ENCODE measurements at places on chromosomes 11 and 22.

DNA sequence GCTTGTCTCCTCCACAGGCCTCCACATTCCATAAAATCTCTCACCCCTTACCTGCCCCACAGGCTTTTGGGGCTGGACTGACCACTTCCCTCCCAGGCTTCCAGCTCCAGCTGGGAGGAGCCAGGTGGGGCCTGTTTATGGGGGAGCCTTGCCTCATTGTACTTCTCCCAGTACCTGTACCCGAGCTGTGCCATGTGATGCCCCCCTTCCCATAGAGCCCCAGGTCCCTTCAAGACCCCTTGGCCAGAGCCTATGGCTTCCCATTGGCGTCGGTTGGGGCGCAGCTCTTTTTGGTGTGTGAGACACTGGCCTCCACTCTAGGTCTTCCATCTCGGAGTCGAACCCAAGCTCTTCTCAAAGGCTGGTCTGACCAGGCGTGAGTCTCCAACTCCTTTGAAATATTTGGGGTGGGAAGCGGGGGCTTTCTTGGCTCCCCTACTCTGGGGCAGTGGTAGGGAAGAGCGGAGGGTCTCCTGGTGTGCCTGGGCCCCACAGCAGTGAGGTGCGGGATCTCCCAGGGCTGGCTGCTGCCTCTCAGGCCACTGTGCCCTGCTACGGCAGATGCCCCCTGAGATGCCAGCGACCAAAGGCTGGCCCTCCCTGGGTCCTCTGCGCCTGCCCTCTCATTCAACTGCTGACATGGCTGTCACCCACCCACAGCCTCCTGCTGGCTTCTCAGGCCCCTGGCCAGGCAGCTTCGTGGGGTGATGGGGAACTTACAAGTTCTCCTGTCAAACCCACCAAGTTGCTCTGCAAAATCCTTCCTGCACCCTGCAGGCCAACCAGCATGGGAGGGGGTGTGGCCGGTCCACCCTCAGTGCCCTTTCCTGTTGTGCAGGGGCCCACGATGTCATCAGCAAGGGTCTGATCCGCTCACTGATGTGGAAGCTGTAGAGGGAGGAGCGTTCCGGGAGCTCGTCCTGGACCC lies 25.7 kb downstream of the DRICH1 start:
- DNase-seq, result no peak

DNA sequence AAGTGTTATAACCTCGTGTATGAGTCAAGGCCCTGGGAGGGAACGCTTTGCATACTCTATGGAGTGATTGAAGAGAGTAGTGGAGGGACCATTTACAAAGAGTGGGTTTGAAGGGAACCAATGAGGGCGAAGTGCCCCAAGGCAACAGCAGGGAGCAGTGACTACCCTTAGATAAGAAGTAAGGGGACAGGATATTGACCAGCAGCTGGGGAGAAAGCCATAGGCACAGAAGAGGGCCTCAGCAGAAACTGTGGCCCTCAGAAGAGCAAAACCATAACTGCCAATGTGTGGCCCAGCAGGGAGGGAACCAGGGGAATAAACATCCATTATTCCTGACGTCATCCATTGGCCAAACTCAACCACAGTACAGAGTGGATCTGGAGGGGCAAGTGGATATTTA lies 24.7 kb downstream of the PARVA start:
- no peak for DNase-seq

- DNase-seq, result no peak
Measured at GRCh38 chr11:788953-789940, 643 bp downstream of the CEND1 start.

- no peak for DNase-seq
Measured at GRCh38 chr11:2290351-2290841, 11.3 kb downstream of the C11orf21 start.

GRCh38 chr11:88312628-88313027 lies 24.9 kb downstream of the CTSC start:
- no peak for DNase-seq

DNA sequence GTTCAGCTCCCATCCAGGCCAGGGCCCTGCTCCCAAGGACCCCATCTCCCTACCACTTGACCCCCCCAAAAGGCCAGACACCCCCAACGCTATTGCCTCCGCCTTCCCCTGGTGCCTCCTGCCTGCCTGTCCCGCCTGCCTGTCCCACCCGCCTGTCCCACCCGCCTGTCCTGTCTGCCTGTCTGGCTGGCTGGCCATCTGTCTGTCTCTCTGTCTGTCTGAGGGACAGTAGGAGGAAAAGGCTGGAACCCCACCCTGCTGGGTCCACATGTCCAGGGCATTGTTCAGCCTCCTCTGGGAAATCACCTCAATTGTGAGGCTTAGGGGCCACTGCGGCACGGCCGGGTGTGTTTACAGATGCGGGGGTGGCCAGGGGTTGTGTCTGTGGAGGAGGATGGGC lies 25.3 kb upstream of the CBX7 start:
- DNase-seq, result no peak

DNA sequence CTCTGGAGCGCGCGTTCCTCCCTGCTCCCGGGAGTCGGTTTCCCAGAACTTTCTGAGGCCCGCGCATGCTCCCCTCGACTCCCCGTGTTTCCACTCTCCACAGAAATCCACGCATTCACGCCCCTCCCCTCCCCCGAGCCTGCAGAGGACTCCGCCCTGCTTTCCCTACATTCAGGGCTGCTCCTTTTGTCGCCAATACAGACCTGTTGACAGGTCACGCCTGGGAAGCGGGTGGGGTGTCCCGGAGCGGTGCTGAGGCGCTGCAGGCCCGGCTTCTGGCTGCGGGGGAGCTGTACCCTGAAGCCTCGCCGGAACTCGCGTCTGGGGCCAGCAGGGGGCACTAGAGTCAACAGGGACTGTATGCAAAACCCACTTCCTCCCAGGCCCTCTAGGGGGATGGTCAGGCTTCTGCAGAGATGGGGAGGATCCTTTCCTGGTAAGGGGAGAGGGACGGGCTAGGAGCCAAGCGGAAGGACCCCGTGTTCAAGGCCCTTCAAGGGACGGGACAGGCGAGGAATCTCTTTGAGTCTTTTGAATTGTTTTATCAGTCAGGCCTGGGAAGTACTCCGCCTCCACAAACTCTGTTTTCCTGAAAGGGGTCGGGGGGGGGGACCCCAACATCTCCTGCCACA lies at the start of gene PRAME:
Gene PRAME (minus strand): TSS at position 294 of the 632 bp plus-strand sequence. CDS start 2,433 bp downstream, outside the sequence.
- no peak for DNase-seq

GRCh38 chr11:75768909-75769771 lies 562 bp downstream of the DGAT2 start:
- DNase-seq, result no peak

- no peak for DNase-seq
Measured at GRCh38 chr11:103534959-103535358, 425.7 kb downstream of the DYNC2H1 start.

DNA sequence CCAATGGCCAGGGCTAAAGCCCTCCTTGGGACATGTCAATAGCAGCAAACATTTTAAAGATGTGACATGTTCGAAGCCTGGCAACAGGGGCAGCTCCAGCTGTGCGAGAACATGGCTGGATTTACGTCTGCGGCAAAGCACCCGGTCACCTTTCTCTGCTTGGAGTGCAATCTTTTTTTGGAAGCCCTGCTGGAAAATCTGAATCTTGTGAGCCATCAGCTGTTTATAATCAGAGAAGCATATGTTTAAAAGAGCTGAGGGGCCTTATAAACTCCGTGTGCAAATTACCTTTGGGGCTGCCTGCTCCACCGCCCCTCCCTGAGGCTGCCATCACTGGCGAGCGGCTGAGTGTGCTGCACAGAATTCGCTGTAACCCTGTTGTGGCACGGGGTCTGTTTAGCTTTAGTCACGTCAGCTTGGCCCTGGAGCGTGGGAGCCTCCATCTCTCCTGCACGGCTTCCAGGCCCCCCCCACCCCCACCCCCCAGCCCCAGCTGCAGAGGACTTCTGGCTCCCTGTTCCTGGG lies 9.0 kb upstream of the KCNQ1OT1 start:
- DNase-seq, result no peak

- no peak for DNase-seq
Measured at GRCh38 chr11:80727315-80727714, 1286.5 kb upstream of the TENM4 start.

DNA sequence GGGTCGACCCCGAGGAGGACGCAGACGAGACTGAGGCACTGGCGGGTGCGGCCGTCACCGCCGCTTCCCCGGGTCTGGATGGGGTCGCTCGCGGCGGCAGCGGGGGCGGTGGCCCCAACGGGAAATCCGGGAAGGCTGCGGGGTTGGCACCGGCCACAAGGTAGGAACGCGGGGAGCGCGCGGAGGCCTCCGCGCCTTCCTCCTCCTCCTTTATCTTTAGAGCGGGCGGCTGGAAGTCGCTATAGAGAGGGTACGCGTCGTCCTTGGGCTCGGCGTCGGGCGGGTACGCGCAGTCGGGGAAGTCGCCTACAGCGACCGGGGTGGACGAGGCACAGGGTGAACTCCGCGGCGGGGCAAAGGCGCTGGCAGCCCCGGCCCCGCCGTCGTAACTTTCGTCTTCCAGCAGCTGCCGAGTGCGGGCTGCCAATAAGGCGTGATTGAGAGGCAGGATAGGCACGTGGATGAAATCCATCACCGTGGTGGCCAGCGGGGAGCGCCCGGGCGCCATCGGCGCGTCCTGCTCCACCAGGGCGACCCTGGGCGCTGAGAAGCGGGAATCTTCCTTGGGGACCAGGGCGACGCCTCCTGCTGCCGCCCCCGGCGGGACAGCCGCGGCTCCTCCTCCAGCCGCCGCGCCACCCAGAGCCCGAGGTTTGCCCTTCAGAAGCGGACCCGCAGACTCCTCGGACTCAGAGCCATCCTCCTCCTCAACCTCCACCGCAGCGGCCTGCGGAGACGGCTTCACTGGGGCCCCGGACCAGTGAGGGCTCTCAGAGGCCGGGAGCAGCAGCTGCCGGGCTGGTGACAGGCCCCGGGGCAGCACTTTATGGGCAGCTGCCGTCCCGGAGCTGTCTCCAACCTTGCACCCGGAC lies 1.7 kb downstream of the PGR start:
- DNase-seq, result no peak

DNA sequence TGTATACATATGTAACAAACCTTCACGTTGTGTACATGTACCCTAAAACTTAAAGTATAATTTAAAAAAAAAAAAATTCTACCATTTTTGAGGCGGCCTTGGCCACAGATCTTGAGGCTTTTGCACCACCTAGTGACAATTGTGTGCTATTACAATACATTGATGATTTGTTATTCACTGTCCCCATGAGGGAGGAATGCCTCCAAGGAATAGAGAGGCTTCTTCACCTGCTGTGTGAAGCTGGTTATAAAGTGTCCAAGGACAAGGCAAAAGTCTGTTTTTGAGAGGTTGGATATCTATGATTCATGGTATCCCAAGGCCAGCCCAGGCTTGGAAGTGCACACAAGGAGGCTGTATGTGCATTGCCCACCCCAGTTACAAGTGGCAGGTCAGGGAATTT lies 30.7 kb downstream of the SLC22A25 start:
- no peak for DNase-seq

GRCh38 chr22:23089010-23089409 lies 18.7 kb downstream of the GNAZ start:
- no peak for DNase-seq

GRCh38 chr11:124085583-124085982 lies 29.7 kb upstream of the VWA5A start:
- no peak for DNase-seq

GRCh38 chr11:111327908-111328624 lies 29.7 kb downstream of the POU2AF3 start:
- DNase-seq, result no peak

- no peak for DNase-seq
Measured at GRCh38 chr11:68135161-68135560, 14.0 kb upstream of the CHKA start.

DNA sequence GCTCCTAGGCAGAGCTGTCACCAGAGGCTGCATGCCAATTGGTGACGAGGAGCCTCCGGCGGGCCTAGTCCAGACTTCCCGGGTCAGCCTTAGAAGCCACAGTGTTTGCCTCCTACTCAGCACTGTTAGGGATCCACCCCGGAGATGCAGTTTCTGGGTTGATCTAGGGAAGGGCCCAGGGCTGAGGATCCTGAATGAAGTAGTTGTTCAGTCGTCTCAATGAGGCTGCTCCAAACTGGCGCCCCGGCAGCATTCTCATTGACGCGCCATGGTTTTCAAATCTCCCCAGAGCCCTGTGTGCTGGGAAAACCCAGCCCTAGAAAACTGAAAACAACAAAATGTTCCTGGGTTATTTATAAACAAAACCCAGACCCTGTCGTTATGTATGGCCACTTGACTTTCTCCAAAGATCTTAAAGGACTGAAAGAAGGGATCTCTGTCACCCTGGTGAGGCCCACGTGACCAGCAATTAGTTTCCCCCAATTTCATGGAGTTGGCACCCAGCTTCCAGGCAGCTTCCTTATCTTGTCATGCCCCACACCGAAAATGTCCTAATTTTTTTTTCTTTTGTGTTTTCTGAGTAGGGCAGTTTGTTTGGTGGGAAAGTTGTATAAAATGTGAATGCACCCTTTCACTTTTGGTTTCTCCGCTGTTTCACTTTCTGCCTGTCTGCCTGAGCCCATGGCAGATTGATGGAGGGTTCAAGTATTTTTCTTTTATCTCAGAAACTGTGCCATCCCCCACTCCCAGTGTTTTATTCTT lies 2.0 kb upstream of the EHD1 start:
- DNase-seq, result no peak

GRCh38 chr11:130042093-130042591 lies 27.6 kb upstream of the APLP2 start:
- DNase-seq, result peak; percentile 85

GRCh38 chr11:12653729-12654128 lies 20.5 kb upstream of the TEAD1 start:
- no peak for DNase-seq

DNA sequence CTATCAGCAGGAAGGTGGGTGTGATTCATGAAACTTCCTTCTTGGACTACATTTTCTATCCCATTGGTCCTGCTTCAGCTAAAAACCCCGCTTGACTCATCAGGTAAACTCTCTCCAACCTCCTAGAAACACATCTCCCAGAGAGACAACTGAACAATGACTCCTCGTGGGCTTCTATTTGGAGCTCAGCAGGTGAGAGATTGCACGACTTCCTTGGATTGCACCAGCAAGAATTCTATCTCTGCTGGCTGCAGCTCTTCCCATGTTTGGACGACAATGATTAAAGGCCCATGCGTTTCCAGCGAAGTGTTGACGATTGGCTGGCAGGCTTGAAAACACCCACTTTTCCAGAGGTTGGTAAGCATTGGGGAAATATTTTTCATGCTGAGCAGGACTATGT lies 216.1 kb upstream of the NTM start:
- no peak for DNase-seq

Data from skeletal muscle cell (primary cell).